ENCODE measurements at places on chromosomes 6 and 20. TPM values are rescaled to one million over a fixed set of nuclear protein-coding genes. Genes with fewer than 3 reads are reported as not detected.

The AGPAT4 gene
- total RNA-seq = 9.9 TPM

The MEP1A gene
- total RNA-seq = not detected

The SLC2A4RG gene
- total RNA-seq = 26.3 TPM

The MCHR2 gene
- total RNA-seq = not detected

The UBE3D gene
- total RNA-seq = 7.7 TPM

The PTK6 gene
- total RNA-seq = 31.1 TPM

The KCNK16 gene
- not detected for total RNA-seq

The OR2B3 gene
- not detected for total RNA-seq

The RIPOR2 gene
- total RNA-seq = under 0.01 TPM

The PPP1R16B gene
- total RNA-seq = 0.43 TPM

The TRAPPC3L gene
- total RNA-seq = not detected

The TBXT gene
- total RNA-seq = not detected

The TRIM31 gene
- not detected for total RNA-seq

The DOP1A gene
- total RNA-seq = 25.4 TPM

The TPBG gene
- total RNA-seq = 221 TPM

The FABP7 gene
- total RNA-seq = not detected

The ME1 gene
- 31.1 TPM for total RNA-seq

The PERP gene
- 354 TPM for total RNA-seq

The SUMO4 gene
- under 0.01 TPM for total RNA-seq

The ARFGAP1 gene
- 55.9 TPM for total RNA-seq

The BMP7 gene
- total RNA-seq = not detected

The TRIM40 gene
- not detected for total RNA-seq

The TP53TG5 gene
- total RNA-seq = 0.21 TPM

The HCK gene
- not detected for total RNA-seq

The TMEM239 gene
- not detected for total RNA-seq

The GLP1R gene
- not detected for total RNA-seq

The TAF8 gene
- 15.8 TPM for total RNA-seq

The MCM8 gene
- 5.1 TPM for total RNA-seq

The ERVFRD-1 gene
- total RNA-seq = not detected

The RAET1G gene
- total RNA-seq = 41.3 TPM

The TRIM15 gene
- total RNA-seq = not detected

The SLC16A10 gene
- not detected for total RNA-seq

The TOX2 gene
- not detected for total RNA-seq

The ID1 gene
- total RNA-seq = 209 TPM

The MLIP gene
- total RNA-seq = not detected

The BYSL gene
- total RNA-seq = 19.3 TPM

The EDN3 gene
- not detected for total RNA-seq

The SEL1L2 gene
- total RNA-seq = not detected

The MYCT1 gene
- 0.72 TPM for total RNA-seq

The PRR18 gene
- not detected for total RNA-seq

The METTL24 gene
- not detected for total RNA-seq

The FERMT1 gene
- 69.5 TPM for total RNA-seq

The FGD2 gene
- total RNA-seq = under 0.01 TPM

The HDGFL1 gene
- total RNA-seq = not detected

The PKIB gene
- 9.2 TPM for total RNA-seq

The LY6G5C gene
- not detected for total RNA-seq

The DCDC2 gene
- total RNA-seq = 55.7 TPM

The CAP2 gene
- 3.2 TPM for total RNA-seq

The NKX2-4 gene
- total RNA-seq = not detected
